ENCODE measurements at places on chromosomes 2 and 18.

DNA sequence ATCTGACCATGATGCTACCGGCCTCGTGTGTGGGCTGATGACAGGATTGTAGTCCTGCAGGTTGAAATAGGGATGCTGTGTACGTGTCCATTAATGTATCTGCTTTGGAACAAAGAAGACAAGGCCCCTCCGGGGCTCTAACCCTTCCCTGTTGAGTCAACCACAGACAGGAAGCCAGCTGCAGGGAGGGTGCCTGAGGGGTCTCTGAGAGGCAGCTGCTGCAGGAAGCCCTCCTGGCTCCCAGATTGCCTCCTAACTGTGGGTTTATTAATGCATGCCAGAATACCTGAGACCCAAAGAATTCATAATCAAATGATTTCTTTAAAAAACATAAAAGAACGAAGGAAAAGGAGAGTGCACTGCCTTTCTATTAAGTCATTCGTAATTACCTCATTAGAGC is 140.4 kb downstream of the CELF4 start:
- DNase-seq, result no peak

DNA sequence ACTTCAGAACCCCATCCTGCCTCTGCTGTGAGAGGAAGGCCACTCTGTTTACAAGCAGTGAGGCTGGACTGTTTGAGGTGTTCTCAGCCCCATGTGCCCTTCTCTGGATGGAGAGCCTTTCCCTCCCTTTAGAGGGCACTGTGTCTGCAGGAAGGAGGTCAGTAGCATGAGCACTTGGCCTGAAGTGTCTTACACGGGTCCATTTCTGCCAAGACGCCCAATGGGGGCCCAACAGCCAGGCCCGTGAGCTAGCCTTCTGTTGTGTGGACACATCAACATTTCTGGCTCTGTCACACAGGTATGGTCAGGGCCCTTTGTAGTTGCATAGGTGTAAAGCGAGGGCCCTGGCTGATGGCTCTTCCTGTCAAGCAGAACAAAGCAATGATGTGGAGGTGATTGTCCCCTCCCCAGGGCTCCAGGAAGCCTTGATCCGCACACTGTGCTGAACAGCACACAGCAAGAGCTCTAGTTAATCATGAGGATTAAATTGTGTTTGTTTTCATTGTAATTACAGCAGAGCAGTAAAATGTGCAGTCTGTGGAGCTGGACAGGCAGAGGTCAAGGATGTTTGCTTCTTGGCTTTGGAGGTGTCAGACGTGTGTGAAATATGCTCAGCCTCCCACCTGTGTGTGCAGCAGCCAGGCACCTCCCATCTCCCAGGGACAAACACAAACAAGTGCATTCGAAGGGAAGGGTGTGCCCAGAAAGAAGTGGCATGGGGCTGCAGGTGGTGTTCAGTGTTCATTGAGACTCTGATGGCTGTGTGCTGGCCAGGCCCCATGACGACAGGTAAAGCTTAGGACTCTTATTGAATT is 132.1 kb downstream of the SH3RF3 start:
- no peak for DNase-seq

DNA sequence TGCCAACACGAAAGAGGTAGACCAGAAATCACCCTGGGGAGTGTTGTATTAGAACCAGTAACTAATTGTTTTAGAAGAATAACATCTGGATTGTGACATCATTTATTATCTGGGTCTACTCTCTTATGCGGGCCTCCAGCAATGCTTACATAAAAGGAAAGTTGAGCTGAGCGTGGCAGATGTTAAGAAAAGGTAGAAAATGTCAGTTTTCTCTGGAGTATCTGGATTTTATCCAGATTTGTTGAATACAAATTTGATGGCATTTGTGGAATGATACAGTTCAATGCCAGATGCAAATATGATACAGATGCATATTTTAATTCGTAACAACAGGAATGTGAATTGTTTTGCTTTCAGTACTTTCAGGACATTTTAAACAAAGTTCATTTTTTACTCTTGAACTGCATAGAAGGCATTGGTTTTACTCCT is 90.3 kb downstream of the PRPF40A start:
- DNase-seq, result no peak

- no peak for DNase-seq
These were observed 219.0 kb upstream of the DSEL start for GRCh38 chr18:67735506-67735905.

GRCh38 chr18:22422909-22423548 is 5.3 kb upstream of the CTAGE1 start:
- no peak for DNase-seq

GRCh38 chr2:67614454-67614853 is 217.3 kb downstream of the ETAA1 start:
- DNase-seq, result no peak

- no peak for DNase-seq
These were observed 411.8 kb downstream of the RAD51AP2 start for GRCh38 chr2:17106418-17106817.

DNA sequence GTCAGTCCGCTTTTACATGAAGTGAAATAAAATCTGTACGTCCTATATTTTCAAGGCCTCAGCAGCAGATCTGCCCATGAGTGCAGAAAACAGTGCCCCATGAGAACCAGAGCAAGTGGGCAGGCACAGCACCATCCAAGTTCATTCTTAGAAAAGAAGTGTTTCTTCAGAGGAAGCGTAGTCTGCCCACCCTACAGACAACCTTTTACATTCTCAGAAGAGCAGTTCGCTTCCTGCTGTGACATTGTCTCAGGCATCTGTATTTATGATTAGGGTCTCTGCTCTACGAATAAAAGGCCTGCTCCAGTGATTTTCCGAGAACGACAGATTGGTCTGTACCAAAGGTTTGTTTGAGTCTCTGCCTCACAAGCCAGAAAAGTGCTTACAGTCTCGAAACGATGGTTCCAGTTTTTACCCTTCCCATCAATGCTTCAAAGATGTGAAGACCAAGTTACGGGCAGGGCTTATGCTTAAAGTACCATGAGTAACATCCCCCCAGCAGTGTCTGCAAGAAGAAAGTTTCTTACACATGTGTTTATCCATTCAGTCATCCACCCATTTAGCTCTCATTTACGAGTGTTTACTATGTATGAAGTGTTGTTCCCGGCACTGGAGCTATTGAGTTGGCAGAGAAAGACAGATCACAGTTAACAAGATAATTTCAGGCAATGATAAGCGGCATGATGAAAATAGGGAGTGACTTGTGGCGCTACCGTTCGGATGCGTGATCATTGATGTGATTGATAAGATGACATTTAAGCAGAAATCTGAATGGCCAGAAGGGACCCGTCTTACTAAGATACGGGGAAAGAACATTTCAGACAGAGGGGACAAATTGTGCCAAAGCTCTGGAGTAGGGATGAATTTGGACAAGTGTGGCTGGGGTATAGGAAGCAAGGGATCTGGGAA is 31.4 kb upstream of the CTLA4 start:
- no peak for DNase-seq
